ENCODE measurements at places on chromosomes 12 and 14.

GRCh38 chr14:88212691-88213090 is 110.4 kb downstream of the KCNK10 start:
- DNase-seq: no peak

- DNase-seq: no peak
These were observed 23.8 kb downstream of the CD163 start for GRCh38 chr12:7479771-7480170.

DNA sequence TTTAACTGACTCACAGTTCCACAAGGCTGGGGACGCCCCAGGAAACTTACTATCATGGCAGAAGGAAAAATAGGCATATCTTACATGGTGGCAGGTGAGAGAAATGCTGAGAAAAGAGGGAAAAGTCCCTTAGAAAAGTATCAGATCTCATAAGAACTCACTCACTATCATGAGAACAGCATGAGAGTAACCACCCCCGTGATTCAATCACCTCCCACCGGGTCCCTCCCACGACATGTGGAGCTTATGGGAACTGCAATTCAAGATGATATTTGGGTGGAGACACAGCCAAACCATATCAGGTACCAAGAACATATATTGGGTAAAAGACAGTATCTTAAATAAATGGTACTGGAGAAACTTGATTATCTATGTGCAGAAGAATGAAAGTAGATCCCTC is 100.3 kb upstream of the FAR2 start:
- DNase-seq: no peak

DNA sequence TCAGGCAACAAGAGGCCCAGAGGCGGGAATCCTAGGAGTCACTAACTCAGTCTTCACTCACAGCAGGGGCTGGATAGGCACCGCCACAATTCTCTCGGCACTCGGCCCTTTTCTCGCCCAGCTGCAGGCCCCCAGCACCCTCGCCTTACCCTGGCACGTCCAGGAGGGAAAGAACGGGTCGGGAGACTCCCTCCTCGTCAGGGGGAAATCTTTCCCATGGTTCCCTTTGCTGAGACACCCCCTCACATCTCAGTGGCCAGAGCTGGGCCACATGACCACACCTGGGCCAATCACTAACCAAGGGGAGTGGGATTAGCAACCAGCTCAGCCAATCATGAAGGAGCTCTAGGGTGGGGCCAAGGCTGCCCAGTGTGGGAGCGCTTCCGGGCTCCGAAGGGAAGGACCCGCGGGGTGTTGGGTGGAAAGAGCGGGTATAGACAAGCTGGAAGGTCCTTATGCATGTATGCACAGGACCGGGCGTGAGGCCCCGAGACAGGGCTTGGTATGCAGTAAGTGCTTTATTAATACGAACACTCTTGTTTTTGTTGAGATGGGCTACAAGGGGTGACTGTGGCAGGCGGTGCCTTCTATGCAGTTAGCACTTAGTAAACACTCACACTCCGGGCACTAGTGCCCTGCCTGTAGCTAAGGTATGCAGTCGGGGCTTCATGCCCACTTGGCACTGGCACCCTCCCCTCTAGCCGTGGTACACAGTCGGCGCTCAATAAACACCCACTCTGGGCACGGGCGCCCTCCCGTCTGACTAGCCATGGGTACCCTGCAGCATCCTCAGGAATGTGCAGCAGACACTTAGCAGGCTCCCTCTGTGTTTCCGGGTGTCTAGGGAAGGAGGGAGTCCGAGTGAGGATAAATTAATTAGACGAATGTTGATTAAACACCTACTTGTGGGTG is 40.3 kb downstream of the ADGRD1 start:
- no peak for DNase-seq

DNA sequence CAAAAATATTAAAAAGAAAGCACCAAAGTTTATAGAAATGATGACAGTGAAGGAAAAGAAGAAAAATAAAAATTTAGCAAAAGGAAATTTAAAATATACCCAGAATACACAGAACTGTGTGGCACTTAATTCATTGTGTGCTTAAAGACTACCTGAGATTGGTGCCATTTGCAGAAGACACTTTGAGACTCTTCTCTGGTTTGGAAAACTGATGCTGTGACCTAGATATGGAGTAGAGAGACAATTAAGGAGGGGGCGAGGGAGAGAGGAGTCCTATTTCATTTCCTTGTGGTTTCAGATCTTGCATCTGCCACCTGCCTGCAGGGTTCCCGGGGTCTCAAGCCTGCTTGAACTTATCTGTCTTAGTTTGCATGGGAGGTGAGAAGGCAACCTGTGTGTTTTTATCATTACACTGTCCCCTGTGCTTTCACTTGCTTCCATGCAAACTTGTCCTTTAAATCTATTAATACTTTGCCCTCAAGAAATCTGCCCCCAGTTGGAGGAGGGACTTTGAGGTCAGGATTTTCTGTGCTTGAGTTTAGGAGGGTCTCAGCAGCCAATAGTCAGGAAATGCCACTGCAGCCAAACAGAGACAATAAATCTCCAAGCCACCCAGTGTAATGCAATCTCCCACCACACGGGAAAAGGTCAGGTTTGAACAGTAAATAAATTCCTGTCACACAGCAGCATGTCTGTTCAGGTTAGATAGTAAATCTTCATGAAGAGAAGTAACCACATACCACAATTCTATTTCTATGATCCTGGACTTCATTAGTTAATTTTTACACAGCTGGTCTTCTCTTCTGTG is 119.4 kb downstream of the CAND1 start:
- no peak for DNase-seq

DNA sequence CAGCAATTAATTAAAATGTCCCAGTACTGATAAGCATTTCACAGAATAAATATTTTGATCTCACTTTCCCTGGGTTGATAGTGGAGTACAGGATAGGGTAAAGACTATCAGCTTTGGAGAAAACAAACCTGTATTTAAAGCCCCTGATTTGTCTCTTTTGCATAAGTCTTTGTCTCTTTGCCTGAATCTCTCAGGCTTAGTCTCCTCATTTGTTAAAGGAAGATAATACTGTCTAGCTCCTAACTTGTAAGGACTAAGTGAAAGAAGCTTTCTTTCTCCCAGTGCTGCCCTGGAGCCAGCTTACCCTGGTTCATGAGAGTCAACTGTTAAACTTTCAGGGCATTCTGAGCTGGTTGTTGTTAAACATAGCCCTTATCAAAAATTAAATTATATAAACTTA is 5.5 kb upstream of the NR1H4 start:
- no peak for DNase-seq

GRCh38 chr12:54272214-54272613 is 7.7 kb downstream of the CBX5 start:
- no peak for DNase-seq

DNA sequence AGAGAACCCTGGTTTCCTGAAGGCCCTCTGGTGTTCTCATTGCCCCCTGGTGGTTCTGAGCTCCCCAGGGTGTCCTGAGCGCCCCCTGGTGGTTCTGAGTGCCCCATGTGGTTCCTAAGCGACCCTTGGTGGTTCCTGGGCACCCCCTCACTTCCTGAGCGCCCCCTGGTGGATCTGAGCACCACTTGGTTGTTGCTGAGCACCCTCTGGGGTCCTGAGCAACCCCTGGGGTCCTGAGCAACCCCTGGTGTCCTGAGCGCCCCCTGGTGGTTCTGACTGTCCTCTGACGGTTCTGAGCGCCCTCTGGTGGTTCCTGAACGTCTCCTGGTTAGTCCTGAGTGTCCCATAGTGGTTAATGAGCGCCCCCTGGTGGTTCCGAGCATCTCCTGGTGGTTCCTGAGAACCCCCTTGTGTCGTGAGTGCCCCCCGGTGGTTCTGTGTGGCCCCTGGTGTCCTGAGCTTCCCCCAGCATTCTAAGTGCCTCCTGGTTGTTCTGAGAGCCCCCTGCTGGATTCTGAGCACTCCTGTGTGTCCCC is 568.3 kb downstream of the TMEM121 start:
- DNase-seq: peak; percentile 23

GRCh38 chr12:113006641-113007040 is 28.3 kb downstream of the OAS2 start:
- no peak for DNase-seq

DNA sequence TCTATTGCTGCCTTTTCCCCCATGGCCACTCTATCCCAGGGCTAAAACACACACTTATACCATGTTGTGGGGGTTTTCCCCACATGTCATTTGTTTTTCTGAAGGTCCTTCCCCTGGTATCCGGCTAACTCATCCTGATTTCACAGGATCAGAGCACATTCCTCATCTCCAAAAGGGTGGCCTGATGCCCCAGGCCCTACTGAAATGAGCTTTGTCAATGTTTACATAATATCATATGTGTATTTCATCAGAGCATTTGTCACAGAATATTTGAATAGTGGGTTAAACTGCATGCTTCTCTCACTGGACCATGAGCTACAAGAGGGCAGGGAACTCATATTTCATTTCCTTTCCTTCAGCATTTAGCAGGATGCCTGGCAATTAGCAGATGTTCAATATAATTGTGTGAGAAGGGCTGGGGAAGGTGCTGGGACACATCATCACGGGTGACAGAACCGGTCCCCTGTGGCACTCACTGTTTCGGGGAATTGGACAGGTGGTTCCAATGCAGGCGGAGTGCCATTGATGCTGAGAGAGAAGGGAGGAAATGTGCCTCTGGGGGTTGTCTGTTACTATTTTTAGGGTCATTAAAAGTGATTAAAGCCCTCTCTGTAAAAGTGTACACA is 26.8 kb downstream of the EMP1 start:
- no peak for DNase-seq

GRCh38 chr12:6534695-6534944 is 303 bp downstream of the GAPDH start:
- DNase-seq: no peak

DNA sequence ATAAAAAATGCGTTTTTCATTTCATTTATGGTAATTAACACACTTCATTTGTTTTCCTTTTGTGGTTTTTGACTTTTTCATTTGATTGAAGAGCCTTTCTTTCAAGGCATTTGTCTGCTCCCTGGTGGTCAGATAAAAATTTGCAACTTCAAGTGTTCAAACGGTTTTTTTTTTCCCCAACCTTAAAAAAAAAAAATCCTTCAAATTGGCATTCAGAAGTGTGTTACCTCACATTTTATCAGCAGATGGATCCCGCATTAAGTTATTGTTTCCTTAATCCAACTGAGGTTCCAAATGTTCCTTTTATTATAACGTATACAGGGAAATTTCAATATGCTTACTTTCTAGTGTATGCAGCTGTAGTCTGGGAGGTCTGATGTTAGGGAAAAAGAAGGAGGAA is 47.2 kb downstream of the MYF5 start:
- no peak for DNase-seq

GRCh38 chr12:452667-453210 is 7.0 kb upstream of the B4GALNT3 start:
- no peak for DNase-seq

DNA sequence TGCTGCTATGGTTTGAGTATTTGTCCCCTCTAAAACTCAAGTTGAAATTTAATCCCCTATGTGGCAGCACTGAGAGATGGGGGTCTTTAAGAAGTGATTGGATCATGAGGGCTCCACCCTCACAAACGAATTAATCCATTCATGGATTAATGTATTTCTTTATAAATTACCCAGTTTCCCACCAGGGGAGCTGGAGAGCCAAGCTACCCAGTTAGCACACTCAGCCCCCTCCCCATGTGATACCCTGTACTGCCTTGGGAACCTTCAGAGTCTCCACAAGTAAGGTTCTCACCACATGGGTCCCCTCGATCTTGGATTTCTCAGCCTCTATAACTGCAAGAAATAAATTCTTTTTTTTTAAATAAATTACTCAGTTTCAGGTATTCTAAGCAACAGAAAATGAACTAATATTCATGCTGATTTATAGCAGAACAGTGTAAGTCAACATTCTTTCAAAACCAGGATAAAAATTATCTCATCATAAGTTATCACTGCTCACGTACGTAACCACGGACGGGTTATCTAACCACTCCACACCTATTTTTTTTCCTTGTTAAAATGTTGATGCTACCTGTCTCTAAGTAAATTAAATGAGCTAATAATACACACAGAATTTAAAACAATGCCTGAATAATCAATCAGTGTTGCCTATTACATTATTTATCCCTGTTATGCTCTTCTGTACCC is 3.6 kb downstream of the NAP1L1 start:
- DNase-seq: no peak

DNA sequence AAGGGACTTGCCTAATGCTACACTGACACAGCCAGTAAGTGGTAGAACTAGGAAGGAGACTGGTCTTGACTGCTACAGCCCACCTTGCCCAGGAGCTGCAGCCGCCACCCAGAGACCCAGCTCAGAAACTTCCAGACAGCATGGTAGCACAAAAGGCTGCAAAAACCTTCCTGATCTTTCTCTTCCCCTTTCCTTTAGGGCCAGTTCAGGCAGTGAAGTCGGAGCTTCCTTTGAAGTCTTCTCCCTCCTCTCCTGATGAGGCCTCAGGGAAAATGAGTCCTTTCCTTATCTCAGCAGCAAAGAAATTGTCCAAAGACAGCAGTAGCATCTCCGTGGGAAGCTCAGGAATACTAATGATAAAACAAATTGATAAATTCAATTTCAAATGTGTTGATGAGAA is 21.0 kb upstream of the CHST11 start:
- DNase-seq: no peak

DNA sequence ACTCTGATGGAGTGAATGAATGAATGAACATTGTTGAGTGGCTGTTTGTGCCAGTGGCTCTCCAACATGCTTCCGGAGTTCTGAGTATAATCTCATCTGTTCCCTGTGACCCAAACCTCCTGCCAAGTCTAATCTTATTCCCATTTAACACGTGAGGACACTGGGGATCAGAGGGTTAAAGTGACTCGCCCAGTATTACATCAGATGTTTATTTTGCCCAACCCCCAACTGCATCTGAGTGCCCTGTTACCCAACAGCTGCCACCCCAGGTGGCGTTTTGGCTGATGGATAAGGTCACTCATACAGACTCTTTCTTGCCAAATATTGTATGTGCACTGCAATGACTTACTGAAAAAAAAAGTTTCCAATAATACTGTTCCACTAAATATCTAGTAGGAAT is 210.9 kb downstream of the EXOC5 start:
- no peak for DNase-seq

- no peak for DNase-seq
These were observed 6.4 kb downstream of the FKBP4 start for GRCh38 chr12:2801044-2801783.

DNA sequence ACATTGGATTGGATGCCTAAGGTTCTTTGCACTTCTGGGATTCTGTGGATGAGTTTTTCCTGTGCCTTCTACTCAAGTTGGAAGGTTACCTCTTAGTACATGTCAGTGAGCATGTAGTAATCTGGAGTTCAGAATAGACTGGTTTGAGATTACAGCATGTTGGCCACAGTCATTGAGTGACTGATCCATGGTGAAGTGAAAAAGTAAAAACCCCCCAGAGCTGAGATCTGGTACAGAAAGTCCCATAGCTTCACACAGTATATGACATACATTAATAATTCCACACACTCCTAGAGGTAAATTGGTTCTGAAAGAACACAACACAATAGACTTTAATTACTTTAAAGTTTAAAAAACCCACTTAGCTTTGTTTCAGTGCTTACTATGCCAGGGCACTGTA is 11.9 kb upstream of the CCND2 start:
- DNase-seq: no peak

DNA sequence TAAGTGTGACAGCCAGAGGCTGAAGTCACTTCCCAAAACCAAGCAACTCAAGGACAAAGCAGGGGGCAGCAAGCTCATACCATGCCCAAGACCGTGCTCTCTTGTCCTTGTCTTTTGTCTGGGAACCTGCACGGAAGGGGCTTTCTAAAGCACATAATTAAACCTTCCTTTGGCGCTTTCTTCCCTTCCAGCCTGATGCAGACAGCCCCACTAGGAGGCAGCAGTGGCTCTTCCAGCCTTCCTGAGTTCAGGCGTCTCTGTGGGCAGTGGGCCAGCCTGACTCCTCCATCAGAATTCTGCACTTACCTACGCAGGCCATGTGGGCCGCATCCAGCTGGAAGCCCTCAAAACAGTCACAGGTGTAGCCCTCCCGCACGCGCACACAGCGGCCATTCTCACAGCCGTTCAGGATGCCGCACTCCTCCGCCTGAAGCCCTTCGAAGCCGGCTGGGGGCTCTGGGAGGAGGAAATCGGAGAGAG is 7.6 kb downstream of the ISCA2 start:
- DNase-seq: no peak

Data from activated T-cell treated with anti-CD3 and anti-CD28 coated beads for 4 hours (primary cell).